ENCODE measurements at places on chromosomes 12 and 14.

- DNase-seq: no peak
Measured at GRCh38 chr14:93734086-93734822, 54.0 kb downstream of the PRIMA1 start.

DNA sequence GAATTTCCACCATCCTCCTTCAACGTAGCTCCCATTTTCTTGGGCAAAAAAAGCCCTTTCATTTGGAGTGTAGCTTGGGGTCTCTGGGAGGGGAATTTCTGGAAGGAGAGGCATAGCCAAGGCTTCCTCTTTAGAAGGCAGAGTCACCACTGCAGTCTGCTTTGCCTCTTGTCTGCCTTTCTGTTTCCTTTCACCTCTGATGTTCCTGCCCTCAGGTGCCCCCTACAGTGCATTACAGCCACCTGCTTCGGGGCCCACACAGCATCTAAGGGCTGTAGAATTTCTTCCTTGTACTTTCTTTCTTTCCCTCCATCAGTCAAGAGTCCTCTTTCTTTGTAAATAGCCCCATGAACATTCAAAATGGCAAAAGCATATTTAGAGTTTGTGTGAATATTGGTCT lies 1313.9 kb downstream of the TMEM121 start:
- peak; percentile 18 for DNase-seq

DNA sequence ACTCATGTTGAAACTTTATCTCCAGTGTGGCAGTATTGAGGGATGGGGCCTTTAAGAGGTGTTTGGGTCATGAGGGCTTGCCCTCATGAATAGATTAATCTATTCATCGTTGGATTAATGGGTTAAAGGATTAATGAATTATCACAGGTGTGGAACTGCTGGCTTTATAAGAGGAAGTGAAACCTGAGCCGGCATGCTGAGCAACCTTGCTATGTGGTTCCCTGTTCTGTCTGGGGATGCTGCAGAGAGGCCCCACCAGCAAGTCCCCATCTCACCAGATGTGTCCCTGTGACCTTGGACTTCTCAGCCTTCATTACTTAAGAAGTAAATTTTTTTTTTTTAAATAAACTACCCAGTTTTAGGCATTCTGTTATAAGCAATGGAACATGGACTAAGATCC lies 109.6 kb downstream of the DYRK2 start:
- no peak for DNase-seq

DNA sequence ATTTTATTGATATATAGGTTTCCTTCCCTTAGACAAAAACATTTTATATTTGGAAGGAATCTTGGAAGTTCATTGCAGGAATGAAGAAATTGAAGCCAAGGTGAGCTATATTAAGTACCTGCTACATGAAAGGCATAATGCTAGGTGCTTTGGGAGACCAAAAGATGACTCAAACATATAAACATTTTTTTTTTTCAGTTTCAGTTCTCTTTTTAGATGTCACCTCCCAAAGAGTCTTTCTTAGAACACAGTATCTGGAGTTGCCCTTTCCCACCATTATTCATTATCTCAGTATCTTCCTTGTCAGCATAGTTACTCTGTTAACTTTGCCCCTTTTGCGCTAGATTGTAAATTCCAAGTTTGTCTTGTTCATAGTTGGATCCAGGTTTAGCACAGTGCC lies 1.1 kb downstream of the LIN52 start:
- no peak for DNase-seq

DNA sequence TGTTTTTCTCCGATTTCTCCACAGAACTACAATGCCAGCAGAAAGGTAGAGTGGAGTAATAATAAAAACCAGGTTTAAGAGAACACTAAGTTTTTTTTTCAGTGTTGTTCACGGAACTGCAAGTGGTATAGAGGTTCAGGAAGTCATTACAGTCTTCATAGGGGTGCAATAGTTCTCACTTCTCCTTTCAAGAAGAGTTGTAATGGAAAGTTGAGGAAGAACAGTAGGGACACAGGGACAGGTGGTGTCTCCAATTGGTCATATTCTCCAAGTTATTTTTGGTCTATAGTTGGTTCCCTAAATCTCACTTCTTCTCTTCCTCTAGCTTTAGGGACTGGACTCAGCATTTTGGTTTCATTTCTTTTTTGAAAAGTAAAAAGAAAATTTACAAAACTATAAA lies 894.0 kb downstream of the NRXN3 start:
- DNase-seq: no peak

DNA sequence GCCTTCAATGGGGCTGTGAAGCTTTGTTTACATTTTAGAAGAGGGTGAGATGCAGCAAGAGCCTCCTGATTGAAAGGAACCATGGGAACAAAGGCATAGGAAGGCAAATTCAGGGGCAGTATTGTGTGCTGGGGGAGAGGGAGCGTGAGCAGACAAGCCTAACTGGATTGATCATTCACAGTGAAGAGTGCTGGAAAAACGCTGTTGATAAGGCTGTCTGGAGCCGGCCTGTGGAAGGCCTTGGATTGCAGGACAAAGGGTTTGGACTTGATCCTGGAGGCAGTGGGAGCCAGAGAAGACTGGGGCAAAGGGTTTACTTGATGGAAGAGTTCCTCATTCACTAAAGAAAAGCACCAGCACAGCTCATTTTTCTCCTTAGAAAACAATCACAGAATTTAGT lies 160.5 kb downstream of the PAH start:
- no peak for DNase-seq

- DNase-seq: no peak
Measured at GRCh38 chr14:99579120-99579836, 24.7 kb downstream of the CCDC85C start.

- DNase-seq: no peak
Measured at GRCh38 chr14:33040372-33041140, 101.9 kb downstream of the NPAS3 start.

GRCh38 chr14:65237023-65237814 lies 134.9 kb upstream of the MAX start:
- no peak for DNase-seq

DNA sequence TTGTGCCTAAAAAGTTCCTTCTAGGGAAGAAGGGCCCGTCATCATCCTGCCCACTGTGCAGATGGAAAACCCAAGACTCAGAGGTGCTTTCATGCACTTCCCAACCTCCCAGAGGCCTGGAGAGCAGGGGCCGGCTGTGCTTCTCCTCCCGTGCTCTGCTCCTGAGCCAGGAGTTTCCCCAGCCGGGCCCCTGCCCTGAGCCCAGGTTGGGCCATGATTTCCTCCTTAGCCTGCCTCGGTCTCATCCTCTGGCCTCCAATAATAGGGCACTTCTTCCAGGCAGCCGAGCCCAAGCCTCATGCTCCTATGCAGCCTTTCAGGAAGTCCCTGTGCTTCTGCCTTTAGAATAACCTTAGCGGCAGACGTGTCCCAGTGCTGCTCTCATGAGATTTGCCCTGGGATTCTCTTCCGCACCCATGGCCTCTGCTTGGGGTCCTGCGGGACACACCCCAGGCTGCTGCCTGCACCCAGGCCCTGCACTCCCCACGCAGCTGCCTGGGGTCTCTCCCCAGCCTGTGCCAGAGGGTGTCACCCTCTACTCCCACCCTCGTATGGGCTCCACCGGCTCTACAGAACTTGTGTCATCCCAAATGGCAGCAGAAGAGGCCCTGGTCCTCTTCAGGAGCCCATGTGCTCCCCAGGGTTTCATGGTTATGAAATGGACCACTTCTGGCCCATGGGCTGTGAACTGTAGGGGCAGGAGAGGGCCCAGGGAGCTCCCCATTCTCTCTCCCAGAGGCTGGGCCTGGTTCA lies 359.3 kb downstream of the ADGRD1 start:
- no peak for DNase-seq

- DNase-seq: no peak
Measured at GRCh38 chr14:23445773-23446172, 10.3 kb upstream of the MYH7 start.

GRCh38 chr12:85058339-85058738 lies 22.2 kb downstream of the LRRIQ1 start:
- no peak for DNase-seq

- DNase-seq: no peak
Measured at GRCh38 chr12:112456029-112456428, 37.3 kb downstream of the PTPN11 start.

- DNase-seq: no peak
Measured at GRCh38 chr12:20376984-20377383, 8.6 kb downstream of the PDE3A start.

GRCh38 chr12:32561931-32562341 lies 117.2 kb upstream of the DNM1L start:
- DNase-seq: no peak

GRCh38 chr12:105930557-105931503 lies 207.9 kb downstream of the NUAK1 start:
- DNase-seq: no peak

GRCh38 chr12:57625261-57626032 lies 7.6 kb downstream of the B4GALNT1 start:
- DNase-seq: no peak

GRCh38 chr14:100533656-100534485 lies 53.3 kb downstream of the BEGAIN start:
- peak; percentile 2 for DNase-seq

DNA sequence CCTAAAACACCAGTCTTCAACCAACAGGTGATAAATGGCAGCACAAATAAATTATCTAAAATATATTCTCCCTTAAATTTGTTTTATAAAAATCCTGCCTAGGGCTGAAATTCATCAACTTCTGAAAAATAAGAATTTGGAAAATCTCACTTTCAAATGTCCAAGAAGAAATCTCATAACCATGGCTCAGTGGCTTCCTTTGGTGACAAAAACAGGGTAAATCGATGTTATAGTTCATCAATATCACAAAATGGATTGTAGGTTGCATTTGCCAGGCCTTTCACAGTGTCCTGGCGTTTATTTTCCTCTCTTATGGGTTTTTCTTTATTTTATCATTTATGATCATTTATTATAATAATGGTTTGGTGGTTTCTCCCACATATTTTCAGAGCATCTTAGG lies 103.0 kb downstream of the PTGER2 start:
- no peak for DNase-seq

- DNase-seq: no peak
Measured at GRCh38 chr14:35352274-35353233, 52.0 kb downstream of the NFKBIA start.

- no peak for DNase-seq
Measured at GRCh38 chr14:43503508-43503907, 1003.6 kb downstream of the FSCB start.

DNA sequence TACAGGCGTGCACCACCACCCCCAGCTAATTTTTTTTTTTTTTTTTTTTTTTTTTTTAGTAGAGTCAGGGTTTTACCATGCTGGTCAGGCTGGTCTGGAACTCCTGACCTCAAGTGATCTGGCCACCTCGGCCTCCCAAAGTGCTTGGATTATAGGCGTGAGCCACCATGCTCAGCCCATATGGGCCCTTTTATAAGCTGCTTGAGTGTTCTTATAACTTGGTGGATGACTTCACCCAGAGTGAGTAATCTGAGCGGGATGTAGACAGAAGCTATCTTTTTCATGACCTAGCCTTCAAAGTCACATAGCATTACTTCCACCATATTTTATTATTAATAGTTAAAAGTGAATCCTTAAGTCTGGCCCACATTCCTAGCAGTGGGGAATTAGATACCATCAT lies 16.4 kb downstream of the BBOF1 start:
- DNase-seq: no peak

DNA sequence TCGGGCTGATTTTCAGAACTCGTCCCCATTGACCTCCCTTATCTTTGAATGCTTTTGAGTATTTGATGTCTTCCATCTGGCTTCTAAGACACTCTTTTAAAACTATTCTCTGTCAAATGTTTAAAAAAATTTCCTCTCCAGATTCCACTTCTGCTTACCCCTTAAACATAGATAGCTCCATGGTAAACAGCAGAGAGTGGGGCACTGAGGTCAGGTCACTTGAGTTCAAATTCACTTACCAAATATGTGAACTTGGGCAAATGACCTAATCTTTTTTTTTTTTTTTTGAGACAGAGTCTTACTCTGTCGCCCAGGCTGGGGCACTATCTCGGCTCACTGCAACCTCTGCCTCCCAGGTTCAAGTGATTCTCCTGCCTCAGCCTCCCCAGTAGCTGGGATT lies 126.8 kb upstream of the CPSF6 start:
- DNase-seq: no peak

GRCh38 chr14:57848353-57848752 lies 17.5 kb downstream of the SLC35F4 start:
- DNase-seq: no peak

DNA sequence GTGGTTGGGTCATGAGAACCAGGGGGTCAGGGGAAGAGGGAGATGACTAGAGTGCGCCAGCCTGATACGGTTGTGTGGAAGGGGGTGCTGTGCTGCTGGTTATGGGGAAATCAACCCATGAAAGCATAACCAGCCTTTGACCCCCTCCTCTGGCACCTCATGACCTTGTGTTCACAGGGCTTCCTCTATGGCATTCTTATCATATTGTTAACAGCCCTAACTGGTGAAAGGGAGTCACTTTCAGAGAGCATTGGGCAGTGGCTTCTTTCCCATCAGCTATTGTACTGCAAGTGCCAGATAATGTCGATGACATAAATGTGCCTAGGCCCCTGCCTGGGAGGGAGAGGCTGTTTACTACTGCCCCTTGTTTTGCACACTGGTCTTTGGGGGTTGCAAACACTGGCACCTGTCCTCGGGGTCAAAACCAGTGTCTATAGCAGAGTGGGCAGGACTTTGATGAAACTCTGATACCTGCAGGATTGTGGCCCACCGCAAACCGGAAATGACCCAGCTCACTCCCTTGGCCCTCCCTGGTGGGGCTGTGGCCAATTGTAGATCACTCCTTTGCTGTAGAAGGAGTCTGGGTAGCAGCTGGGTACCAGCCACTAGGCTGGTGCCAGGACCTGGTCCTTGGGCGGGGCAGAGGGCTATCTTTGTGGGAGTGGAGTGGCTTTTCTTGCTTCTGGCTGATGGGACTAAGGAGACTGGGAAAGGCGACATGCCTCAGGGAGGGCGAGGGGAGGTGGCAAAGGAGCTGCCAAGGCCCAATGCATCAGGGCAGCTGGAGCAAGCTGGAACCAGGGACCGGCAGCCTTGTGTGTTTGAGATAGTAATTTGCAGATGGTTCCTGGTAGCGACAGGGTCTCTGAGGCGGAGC lies 634 bp upstream of the TMEM63C start:
- DNase-seq: no peak

DNA sequence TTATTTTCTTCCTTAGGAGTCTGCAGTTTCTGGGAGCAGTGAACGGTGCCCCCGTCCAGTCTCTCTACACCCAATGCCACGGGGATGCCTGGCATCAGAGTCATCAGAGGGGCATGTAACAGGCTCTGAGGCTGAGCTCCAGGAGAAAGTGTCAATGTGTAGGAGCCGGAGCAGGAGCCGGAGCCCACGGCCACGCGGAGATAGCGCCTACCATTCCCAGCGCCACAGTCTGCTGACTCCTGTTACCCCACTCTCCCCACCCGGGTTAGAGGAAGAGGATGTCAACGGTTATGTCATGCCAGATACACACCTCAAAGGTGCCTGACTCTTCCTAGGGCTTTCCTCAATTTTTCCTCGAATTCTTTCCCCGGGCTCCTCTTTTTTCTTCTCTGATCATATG lies 3.3 kb upstream of the PA2G4 start:
- no peak for DNase-seq
